ENCODE measurements at places on chromosomes 7 and 10.

- DNase-seq: no peak
Measured at GRCh38 chr7:26061678-26062603, 90.1 kb upstream of the NFE2L3 start.

DNA sequence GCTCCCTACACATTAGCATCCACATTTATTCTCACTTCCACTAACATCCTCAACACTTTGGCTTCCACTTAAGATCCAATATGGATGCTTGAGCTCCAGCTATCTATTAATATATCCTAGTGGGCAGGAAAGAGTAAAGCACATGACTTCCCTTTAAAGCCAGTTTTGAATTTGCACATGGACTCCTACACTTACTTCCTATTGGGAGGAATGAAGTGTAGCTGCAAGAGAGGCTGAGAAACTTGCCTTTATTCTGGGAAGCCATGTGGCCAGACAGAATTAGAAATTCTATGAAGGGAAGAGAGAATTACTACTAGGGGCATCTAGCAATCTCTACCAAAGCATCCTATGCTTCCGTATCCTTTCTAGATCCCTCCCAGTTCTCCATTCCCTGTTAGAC is 3.0 kb upstream of the TSPAN14 start:
- no peak for DNase-seq

- no peak for DNase-seq
Measured at GRCh38 chr10:8331387-8331786, 276.9 kb downstream of the GATA3 start.

- DNase-seq: no peak
Measured at GRCh38 chr10:92760609-92761008, 70.9 kb downstream of the HHEX start.

DNA sequence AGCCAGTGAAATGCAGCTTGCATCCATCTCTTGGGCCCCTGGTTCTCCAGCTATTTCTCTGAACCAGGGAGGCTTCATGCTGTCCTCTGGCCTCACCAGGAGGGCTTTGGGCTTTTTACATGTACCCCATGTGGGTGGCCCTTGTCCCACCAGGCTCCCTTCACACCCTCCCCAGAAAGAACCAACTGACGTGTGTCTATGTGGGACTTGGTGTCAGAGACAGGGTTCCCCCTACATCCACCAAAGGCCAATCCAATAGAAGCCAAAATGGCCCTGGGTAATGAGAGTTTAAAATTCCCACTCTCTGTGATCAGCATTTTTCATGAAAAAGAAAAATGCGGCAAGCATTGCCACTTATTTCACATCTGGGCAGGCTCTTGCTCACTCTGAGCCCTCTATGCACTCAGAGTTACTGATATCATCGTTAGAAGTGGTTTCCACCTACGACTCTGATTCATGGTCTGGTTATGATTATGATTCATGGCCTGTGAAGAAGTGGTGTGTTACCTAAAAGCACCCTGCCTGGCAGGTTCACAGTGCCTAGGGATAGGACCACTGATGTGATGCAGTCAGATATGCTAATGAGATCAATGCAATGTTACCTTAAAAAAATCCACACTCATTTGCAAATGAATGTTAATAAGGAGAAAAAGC is 133.5 kb downstream of the BUB3 start:
- DNase-seq: no peak

DNA sequence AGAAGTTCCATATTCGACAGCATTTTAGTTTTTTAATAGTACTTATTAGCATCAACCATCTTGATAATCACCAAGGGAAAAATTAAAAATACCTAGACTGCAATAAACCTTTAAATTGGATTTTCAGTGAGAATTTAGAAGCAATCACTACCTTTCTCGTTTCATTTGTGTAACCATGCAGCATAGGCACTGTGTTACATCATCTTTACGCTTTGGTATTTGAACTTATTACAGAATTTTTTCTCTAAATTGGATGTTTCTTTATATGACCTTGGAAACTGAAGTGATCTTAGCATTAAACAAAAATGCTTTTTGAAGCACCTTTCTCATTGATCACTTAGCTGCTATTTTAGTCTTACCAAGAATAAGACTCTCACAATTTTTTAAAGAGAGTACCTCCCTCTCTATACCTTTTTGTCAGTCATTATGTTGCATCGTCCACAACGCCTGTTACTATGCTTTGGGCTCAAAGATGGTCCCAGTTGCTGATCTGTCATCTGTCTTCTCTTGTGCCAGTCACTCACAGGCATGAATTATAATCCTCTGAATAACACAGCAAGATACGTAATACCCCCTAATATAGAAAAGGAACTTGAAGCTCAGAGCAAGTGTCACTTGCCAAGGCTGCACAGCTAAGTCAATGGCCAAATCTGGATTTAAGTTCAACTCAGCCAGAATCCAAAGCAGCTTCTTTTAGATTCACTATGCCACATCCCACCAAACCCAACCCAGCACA is 19.6 kb upstream of the ASCC1 start:
- no peak for DNase-seq
